Activated naive CD4-positive, alpha-beta T cell treated with Interleukin-2 at 50 U/mL for 16 hours (primary cell): ENCODE measurements at places on chromosomes 3 and 15.

GRCh38 chr3:43814461-43814860, 123.7 kb downstream of the ABHD5 start:
- DNase-seq = no peak

DNA sequence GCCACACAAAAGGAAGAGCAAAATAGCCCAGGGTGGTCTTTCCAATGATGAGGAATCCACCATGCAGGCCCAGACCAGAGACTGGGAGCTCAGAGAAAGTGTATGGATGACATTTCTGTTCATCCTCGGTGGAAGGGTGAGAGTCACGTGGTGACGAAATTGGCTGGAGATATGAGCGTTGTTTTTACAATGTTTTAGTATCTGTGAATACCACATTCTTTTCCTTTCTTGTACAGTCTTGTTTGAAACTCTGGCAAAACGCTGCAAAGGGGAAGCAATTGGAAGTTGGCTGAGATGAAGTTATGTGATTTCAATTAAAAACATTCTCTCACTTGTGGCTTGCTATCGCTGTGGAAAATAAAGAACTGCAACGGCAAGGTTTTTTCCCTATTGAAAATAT, 137.5 kb downstream of the MAGI1 start:
- DNase-seq = no peak

GRCh38 chr3:129077222-129077621, 16.6 kb downstream of the GP9 start:
- DNase-seq = no peak

DNA sequence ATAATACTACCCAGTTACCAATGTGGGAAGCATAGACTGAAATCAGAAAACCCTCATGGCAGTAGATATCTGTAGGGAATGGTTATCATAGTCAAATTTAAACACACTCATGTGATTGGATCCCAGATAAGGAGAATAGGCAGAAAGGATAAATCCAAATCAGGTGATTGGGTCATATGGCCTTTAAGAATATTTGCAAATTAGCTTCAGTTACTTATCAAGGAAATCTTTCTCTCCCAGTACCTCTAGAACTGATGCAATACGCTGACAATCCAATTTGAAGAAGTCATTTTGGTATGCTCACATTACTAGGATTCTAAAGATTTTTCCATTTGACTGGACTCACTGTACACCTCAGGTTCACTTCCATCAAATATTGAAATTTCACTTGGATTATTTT, 87.7 kb upstream of the MNS1 start:
- no peak for DNase-seq

GRCh38 chr3:127413318-127413673, 125.5 kb upstream of the PRR20G start:
- DNase-seq = no peak

DNA sequence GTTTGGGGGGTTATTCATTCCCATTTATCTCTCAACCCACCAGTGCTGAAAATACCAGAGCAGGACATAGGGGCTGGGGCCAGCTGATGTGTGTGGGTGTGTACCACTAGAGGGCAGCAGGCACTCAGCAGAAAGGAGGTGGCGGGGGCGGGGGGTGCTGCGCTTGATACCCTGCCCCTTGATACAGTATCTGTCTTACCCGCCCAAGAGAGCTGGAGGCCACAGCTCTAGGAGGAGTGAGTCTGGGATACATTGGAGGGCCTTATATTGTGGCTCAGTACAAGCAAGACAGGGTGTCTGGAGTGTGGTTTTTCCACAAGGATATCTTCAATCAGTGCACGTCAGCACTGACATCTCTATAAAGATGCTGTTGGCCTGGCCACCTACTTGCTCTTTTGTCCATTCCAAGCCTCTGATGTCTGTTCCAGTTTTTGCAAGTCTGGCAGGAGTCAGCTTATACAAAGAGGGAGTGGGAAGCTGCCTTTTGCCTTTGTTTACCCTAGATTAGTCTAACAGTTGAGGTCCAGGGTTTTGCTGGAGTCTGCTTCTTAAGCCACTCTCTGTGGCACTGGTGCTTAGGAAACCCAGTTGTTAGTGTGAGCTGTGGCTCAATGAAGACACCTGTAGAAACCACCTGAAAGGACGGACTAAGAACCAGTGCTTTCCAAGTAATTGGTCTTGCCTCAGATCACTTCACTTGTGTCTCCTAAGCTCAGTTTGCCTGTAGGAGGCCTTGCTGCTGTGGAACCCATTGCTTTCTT, 1.5 kb upstream of the RBM15B start:
- DNase-seq = peak; percentile 56
